CD4-positive, alpha-beta T cell treated with Interleukin-12 subunit alpha and Interleukin-12 subunit beta, for 1 hour (primary cell): ENCODE measurements at places on chromosomes 5 and 9.

DNA sequence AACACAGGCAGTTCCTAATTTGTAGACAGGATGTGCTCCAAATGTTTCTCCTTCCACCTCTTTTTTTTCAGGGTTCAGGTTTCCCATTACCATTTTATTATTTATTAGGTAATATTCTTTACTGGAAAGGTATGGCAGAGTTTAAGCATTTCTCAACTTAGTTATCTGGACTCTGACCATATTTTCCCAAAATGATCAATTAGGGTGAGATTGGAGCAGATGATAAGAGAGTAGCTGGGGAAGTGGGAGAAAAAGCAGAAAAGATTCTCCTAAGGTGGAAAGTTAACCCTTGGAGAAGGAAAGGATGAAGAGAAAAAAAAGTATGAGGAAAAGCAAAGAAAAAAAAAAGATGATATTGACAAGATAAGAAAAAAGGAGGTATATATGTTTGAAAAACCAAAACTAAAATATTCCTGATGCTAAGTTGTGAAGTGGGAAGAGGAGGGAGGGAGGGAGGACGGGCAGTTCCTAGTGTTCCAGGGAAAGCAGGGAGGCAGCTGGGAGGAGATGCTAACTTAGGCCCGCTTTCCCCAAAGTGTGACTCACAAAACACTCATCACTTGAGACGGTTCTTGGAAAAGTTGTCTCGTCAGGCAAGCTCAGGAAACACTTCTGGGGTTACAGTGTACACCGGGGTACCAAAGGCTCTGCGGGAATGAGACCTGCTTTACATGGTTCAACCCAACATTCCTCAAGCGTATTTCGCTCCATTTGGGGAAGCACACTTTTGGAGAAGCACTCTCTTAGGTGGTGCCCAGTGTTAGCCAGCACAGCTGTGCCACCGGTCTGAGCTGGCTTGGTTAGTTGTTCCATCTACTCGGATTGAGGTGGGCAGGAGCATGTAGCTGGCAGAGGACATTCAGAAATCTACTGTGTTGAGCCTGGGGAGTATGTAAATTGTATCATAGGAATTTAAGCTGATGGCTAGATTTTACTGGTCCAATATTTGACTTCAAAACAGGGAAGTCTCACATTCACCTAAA, 35.1 kb downstream of the B4GALT1 start:
- DNase-seq = no peak

GRCh38 chr9:84781458-84781857, 111.9 kb downstream of the NTRK2 start:
- DNase-seq = peak; percentile 15

DNA sequence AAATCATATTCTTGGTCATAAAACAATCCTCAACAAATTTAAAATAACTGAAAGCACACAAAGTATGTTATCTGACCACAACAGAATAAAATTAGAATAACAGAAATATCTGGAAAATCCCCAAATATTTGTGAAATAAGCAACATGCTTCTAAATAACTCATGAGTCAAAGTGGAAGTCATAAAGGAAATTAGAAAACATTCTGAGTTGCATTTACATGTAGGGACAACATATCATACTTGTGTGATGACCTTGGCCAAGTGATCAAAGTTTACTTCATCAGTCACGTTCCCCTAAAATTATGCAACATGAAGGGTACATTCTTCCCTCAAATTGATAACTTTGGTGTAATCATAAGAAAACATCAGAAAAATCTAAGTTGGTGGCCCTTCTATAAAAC, 64.7 kb downstream of the CSF2 start:
- DNase-seq = no peak

DNA sequence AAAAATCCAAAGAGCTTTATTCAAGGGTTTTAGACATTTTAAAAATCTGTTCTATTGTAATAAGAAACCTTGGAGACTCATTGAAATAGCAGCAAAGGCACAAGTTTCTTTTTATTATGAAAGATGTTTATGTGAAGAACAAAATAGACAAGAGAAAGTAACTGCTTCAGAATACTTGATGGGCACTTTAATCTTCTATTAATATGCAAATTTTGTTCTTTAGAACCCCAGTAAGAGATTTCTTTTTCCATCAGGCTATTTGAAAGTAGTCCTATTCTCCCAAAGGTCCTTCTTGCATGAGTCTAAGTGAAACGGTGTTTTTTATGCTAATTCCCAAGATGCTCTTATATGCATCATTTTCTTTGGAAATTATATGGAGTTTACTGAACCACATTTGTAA, 602.0 kb downstream of the EFNA5 start:
- no peak for DNase-seq

DNA sequence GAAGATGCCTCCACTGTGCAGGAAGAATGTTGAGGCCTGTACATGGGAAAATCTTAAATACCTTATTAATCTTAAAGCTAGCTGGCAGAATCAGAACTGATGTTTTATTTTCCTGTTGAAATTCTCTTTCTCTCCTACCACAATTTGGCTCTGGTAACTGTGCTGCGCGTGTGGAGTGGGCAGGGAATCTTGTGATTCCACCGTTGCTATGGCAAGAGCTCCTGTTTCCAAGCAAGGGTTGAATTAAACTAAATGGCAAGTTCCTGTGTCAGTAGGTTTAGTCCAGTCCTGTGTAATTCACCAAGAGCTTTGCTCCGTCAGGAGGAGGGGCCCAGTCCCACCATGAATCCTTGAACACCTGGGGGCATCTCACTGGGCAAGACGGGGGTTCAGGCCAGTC, 36.4 kb downstream of the NXNL2 start:
- DNase-seq = no peak

GRCh38 chr9:134800791-134801339, 79.7 kb upstream of the FCN2 start:
- no peak for DNase-seq

- no peak for DNase-seq
Observed at GRCh38 chr5:145768863-145769262, 66.3 kb downstream of the PRELID2 start.

- DNase-seq = no peak
Observed at GRCh38 chr5:96247097-96247701, 185.8 kb downstream of the PCSK1 start.

GRCh38 chr9:121252104-121252851, 15.7 kb upstream of the GSN start:
- DNase-seq = no peak

DNA sequence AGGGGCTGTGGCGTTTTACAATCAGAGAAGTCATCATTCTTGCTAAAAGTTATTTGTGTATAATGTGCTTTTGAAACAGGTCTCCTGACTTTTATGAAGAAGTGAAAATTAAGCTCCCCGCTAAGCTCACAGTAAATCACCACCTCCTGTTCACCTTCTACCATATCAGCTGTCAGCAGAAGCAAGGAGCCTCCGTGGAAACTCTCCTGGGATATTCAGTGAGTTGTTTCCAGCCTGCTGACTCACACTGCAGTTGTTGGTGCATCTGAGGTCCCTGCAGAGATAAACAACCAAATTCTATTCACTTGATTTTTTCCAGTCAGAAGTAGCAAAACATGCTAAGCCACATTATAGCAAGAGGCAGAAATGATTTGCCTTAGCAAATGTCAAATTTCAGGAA, 156.7 kb downstream of the DOCK8 start:
- DNase-seq = no peak

- no peak for DNase-seq
Observed at GRCh38 chr5:58077416-58077815, 382.5 kb downstream of the PLK2 start.

- no peak for DNase-seq
Observed at GRCh38 chr5:174317256-174317894, 271.9 kb downstream of the NSG2 start.

GRCh38 chr9:80649001-80649420, 1040.3 kb downstream of the TLE1 start:
- no peak for DNase-seq

- DNase-seq = no peak
Observed at GRCh38 chr5:137282216-137282615, 216.9 kb downstream of the SPOCK1 start.

DNA sequence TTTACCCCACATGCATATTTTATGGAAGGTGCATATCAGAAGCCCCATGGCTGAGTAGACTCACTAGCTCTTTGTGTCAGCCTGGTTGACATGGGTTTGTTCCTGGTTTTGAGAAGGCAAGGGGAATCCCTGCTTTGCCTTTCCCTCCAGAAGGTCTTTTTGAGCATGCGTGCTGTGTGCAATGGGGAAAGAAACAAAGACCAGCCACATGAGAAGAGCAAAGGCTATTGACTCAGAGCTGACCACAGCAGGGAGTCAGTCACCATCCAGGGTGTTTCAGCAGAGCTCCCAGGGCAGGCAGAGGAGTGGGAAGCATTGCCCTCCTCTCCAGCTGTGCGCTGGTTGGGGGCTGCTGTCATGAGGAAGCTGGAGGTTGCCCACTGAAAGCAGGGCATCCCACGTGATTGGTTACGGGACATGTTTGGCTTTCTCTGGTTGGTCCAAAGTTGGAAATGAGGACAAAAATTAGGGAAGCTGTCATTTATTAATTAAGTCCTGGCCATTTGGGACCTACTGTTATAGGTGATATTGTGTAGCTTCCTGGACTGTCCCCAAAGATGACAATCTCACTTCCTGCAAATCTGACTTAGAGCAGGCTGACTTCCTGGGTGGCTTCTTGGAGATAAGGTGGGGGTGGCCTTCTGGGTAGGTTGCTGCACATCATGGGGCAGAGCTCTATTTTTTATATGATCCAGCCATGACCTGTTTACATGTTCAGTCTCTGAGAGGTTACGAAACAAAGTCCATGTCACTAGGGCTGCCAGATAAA, 48.9 kb upstream of the TDRD7 start:
- DNase-seq = no peak

GRCh38 chr5:150000990-150001659, 586 bp downstream of the HMGXB3 start:
- peak; percentile 31 for DNase-seq

- DNase-seq = no peak
Observed at GRCh38 chr5:23221831-23222230, 285.6 kb upstream of the PRDM9 start.

- DNase-seq = no peak
Observed at GRCh38 chr9:82780017-82780416, 282.9 kb downstream of the RASEF start.

- no peak for DNase-seq
Observed at GRCh38 chr9:113963696-113964494, 87.8 kb downstream of the ZNF618 start.

DNA sequence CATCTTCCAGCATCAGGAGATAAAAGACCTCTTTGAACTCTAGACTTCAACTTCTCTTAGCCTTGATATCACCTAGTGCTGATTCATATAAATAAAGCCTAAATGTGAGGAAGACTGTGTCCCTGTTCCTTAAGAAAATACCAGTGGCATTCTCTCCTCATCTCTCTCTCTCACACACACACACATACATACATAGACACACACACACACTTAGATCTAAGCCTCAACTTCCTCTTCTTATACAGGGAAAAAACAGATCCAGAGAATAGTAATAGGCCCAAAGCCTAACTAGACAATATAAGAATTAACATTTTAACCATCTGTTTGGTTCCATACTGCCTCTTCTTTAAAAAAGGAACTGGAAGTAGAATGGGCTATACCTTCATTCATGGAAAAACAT, 195.3 kb upstream of the NR4A3 start:
- no peak for DNase-seq

GRCh38 chr5:155367841-155368240, 354.3 kb downstream of the KIF4B start:
- DNase-seq = no peak

DNA sequence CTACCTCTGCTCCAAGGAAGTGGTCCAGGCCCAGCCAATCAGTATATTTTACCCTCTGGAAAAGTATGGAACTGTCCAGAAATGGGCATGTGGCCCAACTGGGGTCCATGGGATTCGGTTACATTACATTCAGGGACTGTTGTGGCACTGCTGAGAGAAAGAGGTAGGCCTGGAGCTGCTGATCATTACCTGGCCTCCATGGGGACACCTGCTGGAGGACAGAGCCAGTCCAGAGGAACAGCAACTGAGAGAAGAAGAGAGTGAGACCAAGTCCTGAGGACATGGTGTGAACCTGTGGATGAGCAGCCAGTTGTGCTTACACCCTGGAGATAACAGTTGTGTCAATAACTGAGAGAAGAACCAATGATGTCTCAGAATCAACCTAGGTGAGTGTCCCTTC, 48.2 kb downstream of the HMHB1 start:
- no peak for DNase-seq

GRCh38 chr5:81525690-81526089, 131.8 kb upstream of the ACOT12 start:
- no peak for DNase-seq

DNA sequence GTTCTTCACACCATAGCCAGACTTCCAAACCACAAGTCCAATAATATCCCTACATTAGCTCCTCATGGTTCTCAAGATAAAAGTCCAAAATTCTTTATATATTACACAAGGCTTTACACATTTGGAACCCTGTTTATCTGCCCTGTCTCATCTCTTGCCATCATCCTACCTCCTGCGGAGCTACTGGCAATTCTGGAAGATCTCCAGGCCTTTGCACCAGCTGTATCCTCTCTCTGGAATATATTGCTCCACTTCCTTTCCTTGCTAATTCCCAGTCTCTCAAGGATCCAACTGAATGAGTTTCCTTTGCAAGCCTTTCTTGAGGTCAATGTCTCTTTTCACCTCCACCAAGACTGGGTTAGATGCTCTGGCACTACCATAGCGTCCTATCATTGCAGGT, 41.3 kb upstream of the MIER3 start:
- no peak for DNase-seq

DNA sequence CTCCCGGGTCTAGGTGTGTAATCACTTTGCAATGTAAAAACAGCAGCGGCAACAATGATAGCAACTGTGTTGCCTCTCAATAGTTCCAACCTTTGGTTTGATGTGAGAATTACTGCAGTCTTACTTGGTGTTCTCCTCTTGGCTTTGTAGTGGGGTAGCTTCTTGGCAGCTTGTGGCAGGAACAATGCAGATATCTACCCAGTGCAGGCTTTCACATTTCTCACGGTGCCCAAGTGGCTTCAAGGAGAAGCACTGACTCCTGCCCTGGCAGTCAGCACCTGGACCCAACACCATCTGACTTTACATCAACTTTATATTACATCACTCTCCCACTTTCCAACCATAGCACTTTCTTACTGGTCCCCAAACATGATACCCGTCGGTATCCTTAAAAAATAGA, 28.4 kb upstream of the TIFAB start:
- no peak for DNase-seq

DNA sequence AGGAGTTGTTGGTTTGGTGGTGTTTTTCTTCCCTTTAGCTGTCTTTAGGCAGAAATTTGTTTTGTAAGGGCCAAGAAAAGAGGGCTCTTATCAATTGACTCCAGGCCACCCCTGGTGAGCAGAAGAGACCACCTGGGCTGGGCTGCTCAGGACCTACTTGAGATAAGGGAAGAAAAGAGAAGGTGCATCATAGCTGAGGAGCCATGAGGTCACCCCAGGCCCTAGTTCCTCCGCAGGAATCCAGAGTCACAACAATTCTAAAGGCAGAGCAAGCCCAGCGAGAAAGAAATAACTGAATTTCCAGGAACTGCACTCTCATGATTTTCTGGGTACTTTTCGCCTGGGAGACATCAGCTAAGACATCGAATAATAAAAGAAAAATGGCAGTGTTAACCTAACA, 34.9 kb downstream of the RFK start:
- DNase-seq = no peak

GRCh38 chr5:38697013-38697412, 140.6 kb upstream of the LIFR start:
- DNase-seq = no peak
